Stimulated activated CD4-positive, alpha-beta T cell treated with anti-CD3 and anti-CD28 coated beads, TNF-alpha, amount 100 ng/mL, for 4 hours (primary cell): ENCODE measurements at places on chromosomes 7 and 10.

DNA sequence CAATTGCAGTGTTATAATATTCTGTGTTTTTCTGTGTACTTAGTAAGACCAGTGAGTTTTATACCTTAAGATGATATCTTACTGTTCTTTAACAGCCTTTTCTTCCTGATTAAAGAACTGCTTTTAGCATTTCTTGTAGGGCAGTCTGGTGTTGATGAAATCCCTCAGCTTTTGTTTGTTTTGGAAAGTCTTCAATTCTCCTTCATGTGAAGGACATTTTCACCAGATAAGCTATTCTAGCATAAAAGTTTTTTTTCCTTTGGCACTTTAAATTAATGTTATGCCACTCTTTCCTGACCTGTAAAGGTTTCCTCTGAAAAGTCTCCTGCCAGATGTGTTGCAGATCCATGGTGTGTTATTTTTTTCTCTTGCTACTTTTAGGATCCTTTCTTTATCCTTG lies 1059.8 kb downstream of the LRMDA start:
- DNase-seq, result no peak

- DNase-seq, result no peak
These were observed 93.7 kb downstream of the SEMA3A start for GRCh38 chr7:84100866-84101265.

DNA sequence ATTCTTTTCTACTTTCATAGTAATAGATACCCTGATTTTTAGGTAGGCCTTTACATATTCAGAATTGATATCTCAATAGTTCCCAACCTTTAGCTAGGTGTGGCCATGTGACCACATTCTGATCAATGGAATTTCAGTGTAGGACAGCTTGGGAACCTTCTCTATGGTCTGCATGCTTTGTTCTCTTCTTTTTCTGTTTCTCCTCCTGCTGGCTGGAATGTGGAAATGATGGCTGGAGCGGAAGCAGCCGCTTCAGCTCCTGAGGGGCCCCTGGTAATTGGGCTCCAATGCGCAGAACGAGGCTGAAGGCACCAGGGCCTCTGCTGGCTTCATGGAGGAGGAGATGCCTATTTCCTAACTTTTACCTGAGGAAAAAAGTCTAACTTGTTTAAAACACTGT lies 152.6 kb downstream of the ZMYND11 start:
- DNase-seq, result no peak

DNA sequence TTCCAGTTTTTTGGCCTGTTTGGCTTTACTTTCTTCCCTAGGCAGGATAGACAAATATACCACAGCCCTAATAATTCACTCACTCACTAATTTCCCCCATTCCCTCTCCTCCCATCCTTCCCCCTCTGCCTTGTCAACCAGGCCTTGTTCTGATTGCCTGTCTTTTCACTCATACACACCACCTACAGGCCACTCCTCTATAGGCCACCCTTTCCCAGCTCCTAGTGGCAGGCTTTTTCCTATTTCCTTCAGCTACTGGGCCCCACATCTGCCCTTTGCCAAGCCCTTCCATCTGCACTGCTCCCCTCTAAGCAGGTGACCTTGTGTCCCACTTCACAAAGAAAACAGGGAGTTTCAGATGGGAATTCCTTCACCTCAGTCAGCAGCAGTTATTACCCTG lies 59.8 kb upstream of the MSRB2 start:
- DNase-seq, result no peak

GRCh38 chr10:555281-555680 lies 134.2 kb downstream of the DIP2C start:
- DNase-seq, result no peak

DNA sequence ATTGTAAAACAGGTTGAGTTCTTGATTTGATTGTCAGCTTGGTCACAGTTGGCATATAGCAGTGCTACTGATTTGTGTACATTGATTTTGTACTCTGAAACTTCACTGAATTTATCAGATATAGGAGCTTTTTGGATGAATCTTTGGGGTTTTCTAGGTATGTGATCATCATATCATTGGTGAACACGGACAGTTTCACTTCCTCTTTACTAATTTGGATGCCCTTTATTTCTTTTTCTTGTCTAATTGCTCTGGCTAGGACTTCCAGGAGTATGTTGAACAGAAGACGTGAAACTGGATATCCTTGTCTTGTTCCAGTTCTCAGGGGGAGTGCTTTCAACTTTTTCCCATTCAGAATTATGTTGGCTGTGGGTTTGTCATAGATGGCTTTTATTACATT lies 86.9 kb downstream of the EXOC4 start:
- DNase-seq, result no peak

- no peak for DNase-seq
These were observed 98.3 kb upstream of the AGK start for GRCh38 chr7:141452911-141453310.

- DNase-seq, result no peak
These were observed 32.7 kb downstream of the R3HCC1L start for GRCh38 chr10:98167191-98167590.

GRCh38 chr10:113924664-113925063 lies 70.2 kb downstream of the NHLRC2 start:
- DNase-seq, result no peak

- DNase-seq, result no peak
These were observed 15.2 kb upstream of the CAMK1D start for GRCh38 chr10:12334186-12334530.

DNA sequence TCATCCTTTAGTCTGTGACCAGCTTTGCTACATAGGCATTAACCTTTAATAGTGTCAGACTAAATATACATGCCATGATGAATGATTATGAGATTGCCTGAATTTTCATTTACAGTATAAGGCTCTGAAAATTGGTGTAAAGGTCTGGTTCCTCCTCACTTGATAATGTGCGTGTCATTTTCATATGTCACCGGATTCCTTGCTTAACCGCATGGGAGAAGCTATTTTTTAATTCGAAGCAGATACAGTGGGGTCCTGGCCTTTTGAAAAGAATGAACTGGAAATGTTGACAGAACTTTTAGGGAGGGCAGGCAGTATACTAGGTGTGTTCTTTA lies 192.4 kb upstream of the SH2B2 start:
- DNase-seq, result no peak

DNA sequence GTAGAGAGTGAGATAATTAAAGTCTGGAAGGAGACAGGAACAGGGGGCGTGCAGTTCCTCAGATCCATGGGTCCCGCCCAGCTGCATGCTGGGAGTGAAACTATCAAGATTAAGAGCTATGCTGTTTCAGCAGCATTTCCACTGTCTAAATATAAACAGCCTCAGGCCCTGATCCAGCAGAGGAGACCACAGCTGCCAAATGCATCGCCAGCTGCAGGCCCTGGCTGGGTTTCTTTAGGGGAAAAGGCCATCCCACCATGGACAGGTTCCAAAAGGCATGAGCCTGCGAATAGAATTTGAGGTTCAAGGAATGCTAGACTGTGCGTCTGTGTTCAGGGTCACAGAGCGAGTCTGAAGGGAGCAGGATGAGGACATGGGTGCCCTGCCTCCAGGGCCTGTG lies 411.4 kb downstream of the PAXIP1 start:
- no peak for DNase-seq

DNA sequence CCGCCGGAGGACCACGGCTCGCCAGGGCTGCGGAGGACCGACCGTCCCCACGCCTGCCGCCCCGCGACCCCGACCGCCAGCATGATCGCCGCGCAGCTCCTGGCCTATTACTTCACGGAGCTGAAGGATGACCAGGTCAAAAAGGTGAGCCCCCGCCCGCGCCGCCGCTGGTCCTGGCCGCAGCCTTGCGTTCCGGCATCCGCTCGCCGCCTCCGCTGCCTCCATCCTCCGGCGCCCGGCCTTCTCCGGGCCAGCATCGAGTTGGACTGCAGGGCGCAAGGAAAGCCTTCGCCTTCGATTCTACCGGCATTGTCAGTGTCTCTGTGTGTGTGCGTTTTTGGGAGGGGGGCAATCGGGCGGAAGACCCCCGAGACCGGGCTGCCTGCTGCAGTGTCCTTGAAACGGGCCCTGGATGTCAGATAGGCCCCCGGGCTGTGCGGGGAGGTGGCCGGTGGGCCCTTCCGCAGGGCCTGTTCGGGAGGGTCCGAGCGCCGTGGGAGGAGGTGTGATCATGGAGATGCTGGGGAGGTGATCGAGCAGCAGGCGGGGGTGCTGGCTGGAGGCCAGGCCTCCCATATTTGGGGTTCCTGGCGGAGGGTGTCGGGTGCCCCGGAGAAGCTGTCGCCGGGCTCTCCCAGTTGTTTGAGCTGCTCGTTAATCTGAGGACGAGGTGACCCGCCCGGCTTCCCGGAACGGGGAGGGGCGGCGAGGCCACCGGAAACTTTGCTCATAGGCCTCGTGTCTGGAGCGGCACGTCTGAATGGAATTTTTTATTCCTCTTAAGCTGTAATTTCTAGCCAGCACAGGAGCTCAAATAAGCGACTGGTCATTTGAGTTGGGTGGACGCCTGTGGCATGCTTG lies 40.8 kb downstream of the HK1 start:
- peak; percentile 74 for DNase-seq

- no peak for DNase-seq
These were observed 41.1 kb downstream of the GNAI1 start for GRCh38 chr7:80175744-80176143.

- DNase-seq, result no peak
These were observed 30.2 kb downstream of the FAM241B start for GRCh38 chr10:69660296-69660695.

GRCh38 chr10:91564508-91564907 lies 68.4 kb downstream of the PPP1R3C start:
- no peak for DNase-seq

DNA sequence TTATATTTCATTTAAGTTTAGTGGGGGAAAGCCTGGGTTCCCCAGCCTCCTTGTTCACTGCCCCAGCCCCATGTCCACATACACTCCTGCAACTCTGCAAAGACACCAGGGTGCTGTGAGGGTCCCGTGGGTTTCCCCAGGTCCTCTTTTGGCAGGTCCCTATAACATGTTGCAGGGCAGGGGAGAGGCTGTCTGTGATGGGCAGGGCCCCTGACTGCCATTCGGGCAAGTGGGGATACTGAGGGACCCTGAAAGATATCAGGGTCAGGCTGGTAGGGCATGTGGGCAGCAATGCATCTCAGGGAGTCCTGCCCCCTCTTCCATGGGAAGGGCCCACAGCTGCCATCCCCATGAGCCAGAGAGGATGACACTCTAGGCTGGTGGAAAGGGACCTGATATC lies 28.4 kb downstream of the RASGEF1A start:
- DNase-seq, result no peak

GRCh38 chr10:64098994-64099393 lies 577.8 kb downstream of the REEP3 start:
- no peak for DNase-seq

DNA sequence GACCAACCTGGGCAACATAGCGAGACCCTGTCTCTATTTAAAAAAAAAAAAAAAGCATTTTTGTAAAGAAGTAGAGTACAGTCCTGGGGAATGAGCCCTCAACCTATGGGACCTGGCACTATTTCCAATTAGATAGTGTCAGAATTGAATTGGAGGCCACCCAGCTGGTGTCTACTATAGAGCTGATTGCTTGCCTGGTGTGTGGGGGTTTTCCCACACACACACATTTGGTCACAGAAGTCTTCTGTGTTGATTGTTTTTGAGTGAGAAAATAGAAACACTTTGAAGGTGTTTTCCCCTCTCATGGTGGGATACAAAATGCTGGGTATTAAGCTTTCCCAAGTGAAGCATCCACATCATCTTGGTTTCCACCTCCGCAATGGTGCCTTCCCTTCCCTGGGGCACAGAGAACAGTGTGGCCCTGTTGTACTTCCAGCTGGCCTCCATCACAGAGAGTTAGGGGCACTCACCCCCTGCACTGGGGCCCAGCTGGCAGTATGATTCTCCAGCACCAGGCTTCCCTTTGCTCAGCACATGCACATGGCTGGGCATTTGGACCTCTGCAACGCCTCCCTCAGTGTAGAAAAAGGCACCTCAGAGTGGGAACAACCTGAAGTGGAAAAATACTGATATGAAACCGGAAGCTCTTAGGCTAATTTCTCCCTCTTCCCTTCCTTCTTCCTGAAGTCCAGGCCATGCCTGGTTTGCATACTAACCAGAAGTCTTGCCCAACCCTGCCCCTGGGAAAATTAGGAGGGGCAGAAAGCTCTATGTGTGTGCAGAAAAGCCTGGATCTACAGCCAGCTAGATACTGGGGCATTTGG lies 10.7 kb upstream of the NFKB2 start:
- no peak for DNase-seq

DNA sequence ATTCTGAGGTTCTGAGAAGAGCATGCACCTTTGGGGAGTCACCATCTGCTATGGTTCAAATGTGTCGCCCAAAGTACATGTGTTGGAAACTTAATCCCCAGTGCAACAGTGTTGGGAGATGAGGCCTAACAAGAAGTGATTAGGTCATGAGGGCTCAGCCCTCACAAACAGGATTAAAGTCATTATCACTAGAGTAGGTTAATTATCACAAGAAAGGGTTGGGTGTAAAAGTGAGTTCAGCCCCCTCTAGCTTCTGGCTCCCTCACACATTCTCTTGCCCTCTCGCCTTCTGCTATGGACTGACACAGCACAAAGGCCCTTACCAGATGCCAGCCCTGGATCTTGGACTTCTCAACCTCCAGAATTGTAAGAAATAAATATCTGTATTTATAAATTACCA lies 100.3 kb upstream of the C10orf90 start:
- no peak for DNase-seq

DNA sequence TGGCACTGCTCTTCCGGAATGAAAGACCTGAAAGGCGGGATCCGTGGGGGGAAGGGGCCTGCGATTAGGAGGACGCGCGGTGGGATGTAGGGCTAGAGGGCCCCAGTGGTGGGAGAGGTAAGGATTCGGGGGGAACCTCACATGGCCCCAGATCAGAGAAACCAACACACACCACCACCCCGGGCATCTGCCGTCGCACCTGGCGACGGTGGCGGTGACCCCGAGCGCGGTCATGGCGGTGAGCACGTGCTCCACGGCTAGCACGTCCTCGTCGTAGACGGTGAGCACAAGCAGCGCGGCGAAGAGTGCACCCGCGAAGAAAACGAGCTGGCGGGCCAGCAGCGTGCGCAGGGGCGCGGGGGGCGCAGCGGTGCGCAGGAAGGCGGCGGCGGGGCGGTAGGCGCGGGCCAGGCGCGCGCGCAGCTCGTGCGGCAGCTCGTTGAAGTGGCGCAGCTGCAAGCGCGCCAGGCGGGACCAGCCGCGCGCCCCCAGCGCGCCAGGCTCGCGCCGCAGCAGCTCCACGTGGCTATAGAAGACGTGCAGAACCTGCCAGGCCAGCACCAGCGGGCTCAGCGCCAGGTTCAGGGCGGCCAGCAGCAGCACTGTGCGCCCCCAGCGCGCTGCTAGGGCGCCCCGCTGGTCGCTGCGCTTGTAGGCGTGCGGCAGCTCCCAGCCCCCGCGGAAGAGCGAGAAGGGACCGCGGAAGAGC lies 5.7 kb downstream of the ATG9B start:
- no peak for DNase-seq

GRCh38 chr7:45703373-45703821 lies 129.2 kb downstream of the ADCY1 start:
- no peak for DNase-seq

- DNase-seq, result no peak
These were observed 69.7 kb downstream of the MLLT10 start for GRCh38 chr10:21603721-21604120.

GRCh38 chr10:89119651-89120050 lies 87.5 kb downstream of the CH25H start:
- no peak for DNase-seq

GRCh38 chr10:49158404-49158803 lies 24.6 kb upstream of the FAM170B start:
- DNase-seq, result no peak
